ENCODE measurements at places on chromosomes 7 and 10.

DNA sequence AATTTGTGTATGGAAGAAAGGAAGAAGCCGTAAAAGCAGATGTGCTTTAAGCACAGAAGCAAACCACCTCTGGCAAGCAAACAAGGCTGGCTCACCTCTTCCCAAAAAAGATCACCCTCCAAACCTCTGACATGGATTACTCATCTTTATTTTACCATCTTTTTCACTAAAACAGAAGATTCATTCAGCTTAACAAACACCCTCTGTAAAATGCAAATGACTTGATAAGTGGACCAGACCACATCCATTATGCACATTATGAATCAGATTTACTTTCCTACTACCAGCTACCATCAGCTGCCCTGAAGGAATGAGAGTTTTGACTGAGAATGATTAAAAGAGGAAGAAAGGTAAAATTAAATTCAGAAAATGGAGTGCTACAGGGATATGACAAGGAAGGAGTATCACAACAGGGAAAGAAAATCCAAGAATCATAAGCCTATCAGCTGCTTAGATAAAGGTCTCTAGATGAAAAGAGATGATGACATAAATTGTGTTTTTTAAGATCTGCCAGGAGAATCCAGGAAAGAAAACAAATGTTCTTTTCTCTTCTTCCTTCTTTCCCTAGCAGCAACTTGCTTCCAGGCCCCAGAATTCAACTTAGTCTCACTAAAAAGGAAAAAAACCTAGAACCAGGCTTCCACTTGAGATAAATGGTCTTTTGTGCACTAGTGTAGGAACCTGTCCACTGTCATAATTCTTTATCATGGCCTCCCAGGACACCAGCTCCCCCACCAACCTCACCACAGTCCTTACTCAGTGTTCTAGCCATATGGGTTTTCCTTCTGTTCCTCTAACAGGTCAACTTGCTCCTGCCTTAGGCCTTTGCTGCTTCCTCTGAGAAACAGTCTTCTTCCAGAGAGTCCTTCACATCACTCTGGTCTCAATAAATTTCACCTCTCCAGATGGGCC is 47.4 kb downstream of the JAZF1 start:
- DNase-seq = no peak

- DNase-seq = no peak
Measured at GRCh38 chr7:20344396-20344795, 13.7 kb downstream of the ITGB8 start.

DNA sequence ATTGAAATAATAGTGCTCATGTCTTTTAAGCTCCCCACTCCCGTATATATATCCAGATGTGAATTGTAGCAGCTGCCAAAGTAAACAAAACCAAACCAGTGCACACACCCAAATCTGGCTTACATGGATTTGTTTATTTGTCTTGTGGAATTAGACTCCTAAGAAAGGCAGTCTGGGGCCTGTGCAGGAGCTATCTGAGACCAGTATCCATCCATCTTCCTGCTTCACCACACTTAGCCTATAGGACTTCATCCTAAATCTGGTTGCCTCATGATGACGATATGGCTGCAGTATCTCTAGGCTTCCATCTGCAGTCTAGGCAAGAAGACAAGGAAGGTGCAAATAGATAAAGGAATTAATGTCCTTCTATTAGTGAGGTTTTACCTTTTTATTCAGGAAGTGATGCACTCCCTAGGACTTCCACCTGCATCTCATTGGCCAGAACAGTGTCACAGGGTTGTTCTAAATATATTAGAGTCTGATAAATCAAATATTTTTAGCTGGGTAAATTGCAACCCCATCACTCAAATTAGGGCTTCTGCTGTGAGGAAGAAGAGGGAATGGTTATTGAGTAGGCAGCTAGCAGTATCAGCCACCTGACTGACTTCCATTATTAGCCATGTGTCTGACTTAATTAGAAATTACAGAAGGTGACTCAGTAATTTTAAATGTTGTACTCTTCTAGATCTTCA is 6.0 kb downstream of the WIPF3 start:
- DNase-seq = no peak

DNA sequence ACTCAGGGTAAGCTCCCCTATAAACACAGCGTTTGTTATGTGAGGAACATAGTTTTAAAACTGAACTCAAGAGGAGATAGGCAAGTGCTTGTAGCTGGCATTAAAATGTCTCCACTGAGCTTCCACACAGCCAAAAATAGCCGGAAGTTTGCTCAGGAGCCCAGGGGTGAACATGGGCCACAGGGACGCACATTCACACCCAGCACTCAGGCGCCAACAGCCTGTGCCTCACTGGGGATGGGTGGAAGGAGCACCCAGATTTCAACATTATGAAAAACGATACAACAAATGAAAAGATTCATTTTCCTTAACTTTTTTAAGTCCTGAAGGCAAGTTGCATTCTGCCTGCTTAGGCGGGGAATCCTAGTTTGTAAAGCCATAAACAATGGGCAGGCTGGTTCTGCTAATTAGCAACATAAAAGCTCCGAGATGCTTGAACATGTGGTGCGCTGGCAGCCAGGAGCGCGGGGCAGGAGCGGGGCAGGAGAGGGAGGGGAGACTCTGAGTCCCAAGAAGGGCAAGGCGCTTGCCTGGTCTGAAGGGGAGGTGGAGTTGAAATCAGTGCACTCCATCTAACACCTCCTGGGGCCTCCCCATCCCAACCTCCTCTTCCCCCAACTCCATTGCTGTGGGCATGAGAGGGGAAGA is 235.9 kb downstream of the COBL start:
- DNase-seq = no peak

DNA sequence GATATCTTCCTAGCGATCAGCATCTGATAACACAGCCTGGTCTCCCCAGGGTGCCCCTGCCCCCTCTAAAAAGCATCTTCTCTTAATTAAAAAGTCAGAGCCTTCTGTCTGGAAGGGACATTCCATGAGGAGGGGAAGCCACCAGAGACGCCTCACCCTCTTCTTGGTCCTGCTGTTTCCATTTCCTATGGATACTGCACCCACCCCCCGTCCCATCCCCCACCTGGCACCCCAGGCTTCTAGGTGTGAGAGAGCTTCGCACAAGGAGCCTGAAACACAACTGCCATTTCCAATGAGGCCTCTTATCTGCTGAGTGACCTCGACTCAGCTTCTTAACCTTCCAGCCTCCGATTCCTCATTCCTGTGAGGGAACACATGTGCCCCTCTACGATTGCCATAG is 51.4 kb downstream of the COL13A1 start:
- DNase-seq = no peak

- DNase-seq = no peak
Measured at GRCh38 chr10:34216348-34216945, 598.6 kb downstream of the PARD3 start.

- no peak for DNase-seq
Measured at GRCh38 chr10:128416231-128416630, 290.0 kb upstream of the MKI67 start.

- no peak for DNase-seq
Measured at GRCh38 chr10:113941140-113941539, 86.7 kb downstream of the NHLRC2 start.

GRCh38 chr7:129074361-129074871 is 19.5 kb upstream of the TNPO3 start:
- no peak for DNase-seq

- DNase-seq = no peak
Measured at GRCh38 chr7:103888603-103889153, 100.8 kb downstream of the RELN start.

Measured in OCI-LY7 (cell line).